Progenitor cell of endocrine pancreas (in vitro differentiated cells): ENCODE measurements at places on chromosomes 6 and 20.

DNA sequence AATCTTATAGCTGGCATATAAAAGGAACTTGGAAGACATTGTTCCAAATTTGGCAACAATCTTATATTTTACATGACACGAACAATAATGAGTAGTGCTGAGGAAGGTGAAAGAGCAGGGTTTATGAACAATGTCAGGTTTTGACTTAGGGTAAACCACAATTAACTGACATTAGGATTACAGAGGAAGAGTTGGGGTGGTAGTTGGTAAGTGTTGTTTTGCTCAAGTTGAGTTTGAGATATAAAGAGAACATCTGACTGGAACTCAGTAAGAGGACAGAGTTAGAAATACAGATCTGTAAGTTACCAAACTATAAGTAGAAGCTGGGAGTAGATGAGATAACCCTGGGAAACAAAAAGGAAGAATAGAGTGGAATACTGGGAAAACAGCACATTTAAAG lies 15.1 kb downstream of the RTN4IP1 start:
- no peak for DNase-seq

- no peak for DNase-seq
Observed at GRCh38 chr20:11426948-11427347, 490.7 kb upstream of the BTBD3 start.

GRCh38 chr6:142448091-142448729 lies 146.4 kb downstream of the ADGRG6 start:
- no peak for DNase-seq

- no peak for DNase-seq
Observed at GRCh38 chr20:23583526-23583925, 15.2 kb upstream of the CST9L start.

- no peak for DNase-seq
Observed at GRCh38 chr20:46030284-46031013, 1.4 kb downstream of the SLC12A5 start.

- no peak for DNase-seq
Observed at GRCh38 chr6:117986396-117986795, 79.3 kb downstream of the SLC35F1 start.

GRCh38 chr6:11230158-11231107 lies 2.0 kb downstream of the NEDD9 start:
- no peak for DNase-seq
